ENCODE measurements at places on chromosomes 16 and 17.

DNA sequence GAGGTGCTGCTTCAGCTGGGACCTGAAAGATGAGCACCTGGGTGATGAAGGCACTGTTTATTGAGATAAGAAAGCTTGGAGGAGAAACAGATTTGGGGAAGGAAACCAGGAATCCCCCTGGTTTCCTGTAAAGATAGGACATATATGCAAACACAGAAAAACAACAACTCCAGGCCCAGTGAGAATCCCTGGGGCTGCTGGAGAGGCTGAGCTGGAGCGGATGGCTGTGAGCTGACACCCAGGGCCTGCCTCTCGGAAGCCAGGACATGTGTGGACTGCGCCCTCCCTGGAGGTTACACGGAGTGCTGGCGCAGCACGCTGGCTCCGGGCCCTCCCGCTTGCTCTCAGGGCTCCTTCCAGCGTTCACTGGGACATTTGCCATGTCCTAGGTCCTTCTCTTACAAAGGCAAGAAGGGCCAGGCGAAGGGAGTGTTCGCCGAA lies 57.5 kb downstream of the CYB5B start:
- no peaks in the 10 kb centered on the region for H3K36me3 ChIP-seq
- H3K27me3 ChIP-seq, result no peaks in the 10 kb centered on the region
- H3K4me3 ChIP-seq, result no peak overlapping the region
- H3K27ac ChIP-seq, result no peak overlapping the region

GRCh38 chr17:33640629-33641028 lies 347.5 kb upstream of the ASIC2 start:
- no peak overlapping the region for H3K4me3 ChIP-seq
- no peak overlapping the region for H3K27ac ChIP-seq
- H3K36me3 ChIP-seq, result no peaks in the 10 kb centered on the region
- H3K4me1 ChIP-seq, result peaks cover 18% of the 10 kb centered on the region
- H3K27me3 ChIP-seq, result no peaks in the 10 kb centered on the region
- DNase-seq, result peak; percentile 37

DNA sequence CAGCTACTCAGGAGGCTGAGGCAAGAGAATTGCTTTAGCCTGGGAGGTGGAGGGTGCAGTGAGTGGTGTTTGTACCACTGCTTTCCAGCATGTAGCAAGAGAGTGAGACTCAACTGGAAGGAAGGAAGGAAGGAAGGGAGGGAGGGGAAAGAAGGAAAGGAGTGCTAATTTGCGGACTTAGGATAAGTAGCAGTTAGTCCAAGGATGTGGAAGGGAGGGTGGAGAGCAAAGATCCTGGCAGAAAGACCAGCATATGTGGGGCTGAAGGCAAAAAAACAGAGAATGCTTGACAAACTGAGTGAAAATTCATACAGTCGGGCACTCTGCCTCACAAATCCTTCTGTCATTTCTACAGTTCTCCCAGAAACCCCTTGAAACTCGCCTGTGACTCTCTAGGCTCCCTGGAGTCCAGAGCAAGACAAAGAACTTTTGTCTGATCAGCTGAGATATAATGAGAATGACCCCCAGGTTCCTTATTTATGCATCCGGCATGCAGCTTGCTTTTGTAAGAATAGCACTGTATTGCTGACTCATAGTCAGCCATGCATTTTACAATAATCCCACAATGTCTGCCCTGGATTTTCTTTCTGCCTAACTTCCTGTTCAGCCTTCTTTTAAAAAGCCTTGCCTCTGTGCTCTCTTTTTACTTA lies 31.5 kb downstream of the CDK5RAP3 start:
- H3K27ac ChIP-seq, result peak overlapping the region; percentile 90
- DNase-seq, result peak; percentile 48
- H3K36me3 ChIP-seq, result no peaks in the 10 kb centered on the region
- peaks cover 77% of the 10 kb centered on the region for H3K4me1 ChIP-seq

- H3K4me3 ChIP-seq, result no peak overlapping the region
- H3K36me3 ChIP-seq, result no peaks in the 10 kb centered on the region
- H3K27me3 ChIP-seq, result no peaks in the 10 kb centered on the region
- DNase-seq, result peak; percentile 58
Measured at GRCh38 chr16:751152-752006, 9.2 kb upstream of the MSLN start.

GRCh38 chr16:25689137-25689836 lies 2.5 kb upstream of the HS3ST4 start:
- peaks cover 47% of the 10 kb centered on the region for H3K27me3 ChIP-seq
- H3K4me1 ChIP-seq, result peaks cover 8% of the 10 kb centered on the region
- no peak overlapping the region for H3K27ac ChIP-seq
- H3K4me3 ChIP-seq, result no peak overlapping the region
- no peaks in the 10 kb centered on the region for H3K36me3 ChIP-seq
- DNase-seq, result no peak

DNA sequence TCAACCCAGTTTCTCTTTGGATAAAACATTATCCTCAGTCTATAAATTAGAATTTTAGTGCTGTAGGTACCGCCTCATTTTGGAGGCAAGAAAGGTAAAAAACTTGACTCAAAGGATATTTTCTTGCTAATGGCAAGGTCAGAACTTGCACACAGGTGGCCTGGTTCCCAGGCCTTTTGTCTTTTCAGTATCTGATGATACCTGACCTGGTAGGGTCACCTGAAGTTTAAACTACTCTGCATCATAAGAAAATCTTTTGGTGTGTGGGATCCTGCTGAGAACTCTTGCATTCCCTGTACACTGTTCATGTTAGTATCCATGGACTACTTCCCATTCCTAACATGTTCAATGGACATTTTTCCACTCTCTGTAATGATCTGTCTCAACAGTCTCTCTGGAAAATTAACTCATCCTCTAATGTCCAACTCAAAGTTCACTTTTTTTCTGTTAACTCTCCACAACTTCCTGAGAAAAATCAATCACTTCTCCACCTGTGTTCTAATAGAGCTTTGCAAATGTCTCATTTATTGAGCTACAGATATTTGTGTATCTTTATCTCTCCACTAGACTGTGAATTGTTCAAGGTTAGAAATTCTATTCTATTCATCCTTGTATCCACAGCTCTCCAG lies 317.1 kb upstream of the SOX9 start:
- no peak overlapping the region for H3K4me3 ChIP-seq
- DNase-seq, result no peak
- no peaks in the 10 kb centered on the region for H3K4me1 ChIP-seq
- H3K36me3 ChIP-seq, result no peaks in the 10 kb centered on the region
- no peaks in the 10 kb centered on the region for H3K27me3 ChIP-seq

- no peak overlapping the region for H3K27ac ChIP-seq
- H3K4me1 ChIP-seq, result no peaks in the 10 kb centered on the region
- H3K4me3 ChIP-seq, result no peak overlapping the region
- no peak for DNase-seq
Measured at GRCh38 chr17:82830249-82830661, 9.6 kb downstream of the ZNF750 start.

- H3K27me3 ChIP-seq, result no peaks in the 10 kb centered on the region
- no peak overlapping the region for H3K27ac ChIP-seq
- H3K4me1 ChIP-seq, result no peaks in the 10 kb centered on the region
- no peak overlapping the region for H3K4me3 ChIP-seq
- no peak for DNase-seq
Measured at GRCh38 chr17:71412803-71413202, 708.0 kb upstream of the SOX9 start.

GRCh38 chr16:49158029-49158642 lies 123.5 kb downstream of the CBLN1 start:
- DNase-seq, result peak; percentile 91
- no peaks in the 10 kb centered on the region for H3K4me1 ChIP-seq
- H3K27me3 ChIP-seq, result no peaks in the 10 kb centered on the region
- H3K27ac ChIP-seq, result no peak overlapping the region

DNA sequence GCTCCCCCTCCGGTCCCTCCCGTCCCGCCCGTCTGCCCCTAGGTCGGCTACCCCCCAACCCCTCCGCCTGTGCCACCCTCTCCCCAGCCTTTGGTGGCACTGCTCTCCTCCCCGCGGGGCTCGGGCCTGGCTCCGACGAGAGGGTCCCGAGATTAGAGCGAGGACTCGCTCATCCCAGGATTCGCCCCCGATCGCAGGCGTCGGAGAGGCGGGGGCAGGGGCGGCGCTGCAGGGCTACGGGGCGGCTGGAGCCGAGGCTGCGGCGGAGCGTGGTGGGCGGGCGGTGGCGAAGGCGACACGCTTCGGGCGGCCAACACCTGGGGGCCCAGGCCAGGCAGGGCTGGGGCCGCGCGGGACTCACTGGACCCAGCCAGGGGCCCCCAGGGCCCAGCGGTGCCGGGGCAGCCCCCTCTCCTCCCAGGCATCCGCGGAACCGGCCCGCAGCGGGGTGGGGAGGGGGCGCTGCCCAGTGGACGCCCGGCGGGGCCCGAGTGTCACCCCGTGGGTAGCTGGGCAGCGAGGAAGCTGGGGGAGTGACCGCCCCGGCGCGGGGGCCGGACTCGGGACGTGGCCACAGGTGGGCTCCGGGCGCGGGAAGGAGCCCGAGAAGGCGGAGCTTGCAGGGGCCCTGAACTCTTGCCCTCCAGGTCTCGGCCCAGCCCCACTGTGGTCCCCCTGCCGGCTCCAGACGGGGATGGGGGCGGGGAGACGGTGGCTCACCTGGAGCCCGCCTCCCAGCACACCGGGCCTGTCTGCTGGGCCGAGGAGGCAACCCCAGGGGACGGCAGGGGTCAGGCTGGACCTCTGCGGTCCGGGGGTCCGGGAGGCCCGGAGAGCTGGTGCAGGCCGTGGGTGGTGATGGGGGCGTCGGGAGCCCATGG lies 1.5 kb downstream of the MGAT5B start:
- H3K36me3 ChIP-seq, result no peaks in the 10 kb centered on the region
- H3K27me3 ChIP-seq, result peaks cover 43% of the 10 kb centered on the region
- H3K4me1 ChIP-seq, result peaks cover 9% of the 10 kb centered on the region
- H3K4me3 ChIP-seq, result peak overlapping the region; percentile 57
- H3K27ac ChIP-seq, result no peak overlapping the region
- DNase-seq, result peak; percentile 64

DNA sequence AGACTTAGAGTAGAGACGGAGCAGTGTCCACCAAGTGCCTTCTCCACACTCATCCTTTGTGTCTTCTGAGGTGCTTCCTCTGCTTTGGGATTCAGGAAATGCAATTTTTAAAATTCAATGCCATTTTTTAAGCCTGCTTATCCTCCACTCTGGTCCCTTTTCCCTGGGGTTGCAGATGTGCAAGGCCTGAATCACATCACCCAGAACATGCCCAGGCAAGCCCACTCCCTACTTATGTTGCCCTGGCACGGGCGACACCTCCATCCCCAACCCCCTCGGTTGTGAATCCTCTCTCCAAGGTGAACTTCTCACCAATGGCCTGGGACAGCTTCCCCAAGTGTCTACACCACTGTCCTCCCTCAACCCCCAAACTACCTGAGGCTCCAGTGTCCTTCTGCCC lies 116.2 kb downstream of the C17orf67 start:
- H3K27me3 ChIP-seq, result no peaks in the 10 kb centered on the region
- H3K4me1 ChIP-seq, result no peaks in the 10 kb centered on the region
- no peaks in the 10 kb centered on the region for H3K36me3 ChIP-seq
- no peak for DNase-seq
- H3K4me3 ChIP-seq, result no peak overlapping the region

All from neural progenitor cell (in vitro differentiated cells).